NCI-H1105 treated with DMSO at 0.1 percent for 48 hours (cell line): ENCODE measurements at places on chromosomes 16 and 17.

GRCh38 chr17:9529033-9529700, 46.5 kb downstream of the STX8 start:
- no peak for DNase-seq

GRCh38 chr17:43018008-43018853, 4.0 kb downstream of the VAT1 start:
- DNase-seq, result peak; percentile 40

DNA sequence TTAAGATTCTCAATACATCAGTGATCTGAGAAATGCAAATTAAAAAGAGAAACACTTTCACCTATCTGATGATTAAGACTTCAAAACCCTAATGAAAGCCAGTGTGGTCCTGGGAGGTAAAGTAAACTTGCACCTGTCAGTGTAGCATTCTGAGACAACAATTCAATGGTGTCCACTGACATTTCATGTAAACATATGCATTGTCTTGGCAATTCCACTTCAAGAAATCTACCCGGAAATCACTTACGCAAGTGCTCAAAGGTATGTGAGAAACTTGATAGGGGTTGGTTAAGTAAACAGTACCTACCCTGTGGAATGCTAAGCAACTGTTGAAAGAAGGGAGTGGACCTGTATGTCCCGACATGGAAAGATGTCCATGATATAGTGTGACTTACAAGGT, 2.1 kb downstream of the ST6GALNAC1 start:
- DNase-seq, result no peak

GRCh38 chr16:4064950-4065352, 51.3 kb downstream of the ADCY9 start:
- no peak for DNase-seq

- DNase-seq, result no peak
Observed at GRCh38 chr17:80787881-80788280, 203.8 kb upstream of the CHMP6 start.

DNA sequence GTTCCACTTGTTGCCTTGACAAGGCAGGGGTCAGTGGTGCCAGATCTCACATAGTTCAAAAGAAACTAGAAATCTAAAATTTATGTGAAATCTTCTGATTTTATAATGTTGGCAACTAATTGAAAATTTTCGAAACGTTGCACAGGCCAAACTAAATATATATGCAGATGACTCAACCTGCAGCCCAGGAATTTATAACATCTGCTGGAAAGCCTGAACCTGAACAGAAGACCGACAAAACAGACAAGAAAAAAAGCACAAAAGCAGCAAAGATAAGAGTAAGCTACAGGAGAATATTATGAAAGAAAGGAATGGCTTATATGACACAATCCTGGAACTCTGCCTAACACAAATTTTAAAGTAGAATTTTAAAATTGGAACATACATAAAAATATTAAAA, 207.6 kb downstream of the CEP112 start:
- no peak for DNase-seq

DNA sequence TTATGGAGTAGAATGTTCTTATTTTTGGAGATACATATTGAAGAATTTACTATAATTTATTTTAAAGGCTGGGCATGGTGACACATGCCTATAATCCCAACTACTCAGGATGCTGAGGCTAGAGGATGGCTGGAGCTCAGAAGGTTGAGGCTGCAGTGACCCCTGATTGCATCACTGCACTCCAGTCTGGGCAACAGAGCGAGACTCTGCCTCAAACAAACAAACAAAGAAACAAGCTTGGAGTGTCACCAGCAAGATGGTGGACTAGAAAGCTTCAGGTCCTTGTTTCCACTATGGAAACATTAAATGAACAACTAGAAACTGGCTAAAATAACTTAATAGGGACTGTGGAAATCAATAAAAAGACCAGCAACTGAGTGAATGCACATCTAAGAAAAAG, 17.9 kb upstream of the GPT2 start:
- no peak for DNase-seq

GRCh38 chr17:29294580-29294900, 592 bp upstream of the NUFIP2 start:
- DNase-seq, result peak; percentile 45

GRCh38 chr16:6749698-6750097, 582.9 kb upstream of the RBFOX1 start:
- no peak for DNase-seq

DNA sequence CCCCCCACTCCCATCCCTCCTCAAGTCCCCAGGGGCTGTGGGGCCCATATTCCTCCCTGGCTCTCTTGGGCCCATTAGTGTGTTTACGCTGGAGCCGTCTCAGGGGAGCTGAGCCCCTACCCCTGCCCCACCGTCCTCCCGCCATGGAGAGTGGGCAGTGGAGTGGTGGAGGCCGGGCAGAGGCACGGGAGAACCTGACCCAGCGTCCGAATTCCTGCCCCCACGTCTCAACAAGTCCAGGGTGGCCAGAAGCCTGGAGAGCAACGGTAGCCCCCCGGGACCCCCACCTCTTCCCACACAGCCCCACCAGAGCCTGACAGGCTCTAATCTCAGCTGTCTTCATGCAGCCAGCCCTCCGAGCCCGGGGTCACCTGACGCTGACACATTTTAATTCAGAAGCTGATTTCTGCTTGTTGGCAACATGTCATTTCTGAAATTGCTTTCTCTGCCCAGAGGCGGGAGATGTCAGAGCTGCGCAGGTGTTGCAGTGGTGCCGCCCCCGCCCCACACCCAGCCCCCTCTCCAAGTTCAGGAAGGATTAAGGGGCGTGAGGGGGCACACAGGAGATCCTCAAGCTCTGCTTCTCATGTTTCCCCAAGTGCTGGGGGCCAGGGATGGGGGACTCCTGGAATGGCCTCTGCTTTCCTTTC, 32.6 kb downstream of the WNT9B start:
- DNase-seq, result no peak

GRCh38 chr17:61307905-61308886, 91.4 kb upstream of the TBX2 start:
- no peak for DNase-seq
